HS-5 (cell line): ENCODE measurements at places on chromosomes 12 and 14.

- peak; percentile 38 for DNase-seq
Measured at GRCh38 chr12:3752741-3753486, at the start of gene CRACR2A. Gene CRACR2A, minus strand, starts transcription at chr12:3753109. Its CDS starts 56,110 bp downstream, at chr12:3696999.

GRCh38 chr14:73725116-73726024, 11.2 kb upstream of the PNMA1 start:
- DNase-seq, result no peak

GRCh38 chr14:71551291-71551950, 380.8 kb upstream of the RGS6 start:
- peak; percentile 44 for DNase-seq

GRCh38 chr14:90508536-90509254, 111.9 kb downstream of the CALM1 start:
- DNase-seq, result no peak

GRCh38 chr12:66290716-66291200, 11.5 kb upstream of the HELB start:
- no peak for DNase-seq

DNA sequence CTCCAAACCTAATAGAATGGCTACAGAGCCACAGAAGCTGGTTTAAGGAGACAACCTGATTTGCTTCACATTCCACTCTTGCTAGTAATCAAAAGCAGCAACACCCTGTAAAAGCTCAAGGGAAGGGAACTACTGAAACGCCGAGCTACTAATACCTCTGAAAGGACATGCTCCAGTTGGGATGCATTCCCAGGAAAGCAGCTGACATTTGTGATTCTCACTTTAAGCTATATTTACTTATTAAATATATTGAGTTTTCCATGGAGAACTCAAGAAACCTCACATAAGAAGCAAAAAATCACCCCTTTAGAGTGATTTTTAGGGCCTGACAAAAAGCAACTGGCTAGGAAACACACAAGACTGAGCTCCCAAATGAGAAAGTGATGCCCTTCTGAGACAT, 1073.0 kb upstream of the FLRT2 start:
- DNase-seq, result no peak

DNA sequence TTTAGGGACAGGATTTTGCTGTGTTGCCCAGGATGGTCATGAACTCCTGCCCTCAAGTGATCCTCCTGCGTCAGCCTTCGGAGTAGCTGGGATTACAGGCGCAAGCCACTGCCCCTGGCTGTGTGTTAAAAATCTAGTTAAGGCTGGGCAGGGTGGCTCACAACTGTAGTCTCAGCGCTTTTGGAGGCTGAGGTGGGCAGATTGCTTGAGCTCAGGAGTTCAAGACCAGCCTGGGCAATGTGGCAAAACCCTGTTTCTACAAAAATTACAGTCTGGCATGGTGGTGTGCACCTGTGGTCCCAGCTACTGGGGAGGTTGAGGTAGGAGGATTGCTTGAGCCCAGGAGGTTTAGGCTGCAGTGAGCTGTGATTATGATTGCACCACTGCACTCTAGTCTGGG, 9.2 kb downstream of the DDIT3 start:
- no peak for DNase-seq

DNA sequence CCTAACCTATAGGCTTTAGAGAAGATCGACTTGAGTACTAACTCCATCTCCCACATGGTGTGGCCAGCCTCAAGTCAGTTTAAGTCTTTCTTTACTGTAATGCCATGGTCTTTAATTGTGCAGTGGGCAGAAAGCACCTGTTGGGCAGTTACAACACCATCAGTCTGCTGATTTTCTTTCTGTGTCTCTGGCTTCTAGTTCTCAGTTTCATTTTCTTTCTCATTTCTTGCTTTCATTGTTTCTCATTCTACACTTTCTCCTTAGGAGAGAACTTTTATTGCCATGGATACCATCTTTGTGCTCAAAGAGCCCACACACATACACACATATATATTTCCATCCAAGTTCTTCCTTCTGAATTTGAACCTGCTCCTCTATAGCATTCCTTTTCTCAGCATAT, 96.1 kb upstream of the SLC16A7 start:
- DNase-seq, result no peak

DNA sequence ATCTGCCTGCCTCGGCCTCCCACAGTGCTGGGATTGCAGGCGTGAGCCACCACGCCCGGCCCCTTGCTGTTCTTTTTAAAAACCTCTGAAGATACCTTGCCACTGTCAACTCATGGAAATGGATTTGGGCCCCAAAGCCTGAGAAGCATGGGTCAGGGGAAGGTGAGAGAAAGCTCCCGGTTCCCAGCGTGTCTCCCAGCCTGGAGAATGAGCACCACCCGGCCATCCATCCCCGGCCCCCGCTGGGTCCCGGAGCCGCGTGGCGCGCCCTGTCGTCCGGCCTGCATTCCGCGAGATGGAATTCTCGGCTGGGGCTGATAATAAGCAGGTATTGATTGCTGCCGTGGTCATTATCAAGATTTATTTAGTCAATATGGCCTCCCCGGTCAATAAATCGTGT, 126.5 kb upstream of the MYL2 start:
- no peak for DNase-seq

DNA sequence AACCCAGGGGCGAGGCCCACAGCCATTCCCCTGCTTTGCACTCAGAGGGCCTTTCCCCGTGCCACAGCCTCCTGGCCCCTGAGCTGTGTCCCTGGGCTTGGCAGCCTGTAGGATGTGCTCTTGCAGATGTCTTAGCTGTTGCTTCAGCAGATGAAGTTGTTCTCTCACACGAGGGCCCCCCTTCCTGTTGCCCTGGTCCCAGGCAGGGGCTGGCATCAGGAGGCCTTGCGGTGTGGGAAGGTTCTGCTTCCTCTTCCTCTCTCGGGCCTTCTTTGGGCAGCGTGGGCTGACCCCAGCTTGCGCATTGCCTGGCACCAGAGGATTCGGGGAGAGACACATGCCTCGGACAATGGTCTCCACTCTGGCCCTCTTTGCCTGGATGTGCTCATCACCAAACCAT, 12.7 kb downstream of the PROX2 start:
- DNase-seq, result no peak

DNA sequence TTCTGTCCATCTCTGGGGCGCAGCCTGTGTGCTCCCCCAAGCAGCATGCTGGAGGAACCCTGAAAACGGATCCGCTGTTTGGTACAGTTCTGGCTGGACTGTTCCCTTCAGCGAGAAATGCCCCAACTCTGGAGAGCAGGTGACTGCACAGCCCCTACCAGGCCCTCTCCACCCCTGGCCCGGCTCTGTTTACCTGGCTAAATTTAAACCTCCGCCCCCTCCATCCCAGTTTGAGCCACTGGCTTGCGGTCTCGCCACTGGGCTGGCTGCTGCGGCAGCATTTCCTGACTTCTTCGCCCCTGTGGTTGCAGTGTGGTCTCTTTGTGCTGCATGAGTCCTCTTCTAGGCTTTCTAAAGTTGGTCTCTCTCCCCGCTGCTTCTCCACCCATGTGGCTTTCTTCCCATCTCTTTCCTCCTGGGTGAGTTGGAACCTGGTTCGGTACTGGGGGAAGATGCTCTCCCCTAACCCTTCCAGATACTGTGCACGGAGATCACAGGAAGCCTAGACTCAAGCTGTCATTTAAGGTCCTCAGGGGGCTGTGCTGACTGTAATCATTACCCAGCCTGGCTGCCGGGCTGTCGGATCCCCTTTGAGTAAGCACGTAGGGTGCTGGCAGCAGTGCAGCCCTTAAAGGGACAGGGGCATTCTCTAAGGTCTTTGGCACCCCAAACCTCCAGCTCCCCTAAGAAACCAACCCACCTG, 60.6 kb downstream of the FBXL14 start:
- DNase-seq, result no peak

DNA sequence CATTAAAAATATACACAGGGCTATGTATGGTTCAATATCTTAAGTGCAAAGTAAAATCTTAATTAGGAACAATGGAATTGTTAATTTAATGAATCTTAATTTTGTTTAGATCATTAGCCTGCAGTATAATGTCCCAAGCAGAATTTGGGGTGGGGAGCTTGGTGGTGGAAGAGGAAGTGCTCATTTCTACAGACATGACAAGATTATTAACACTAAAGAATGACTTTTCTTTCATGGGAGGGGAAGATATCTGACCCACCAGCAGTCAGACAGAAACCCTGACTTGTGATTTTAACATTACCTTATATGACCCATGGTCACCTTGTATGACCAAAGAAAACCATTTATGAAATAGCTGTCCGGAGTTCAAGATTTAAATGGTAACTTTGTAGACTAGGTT, 41.3 kb upstream of the HIF1A start:
- no peak for DNase-seq

- DNase-seq, result no peak
Measured at GRCh38 chr12:16563504-16563903, 42.5 kb downstream of the LMO3 start.
